ENCODE measurements at places on chromosomes 2 and 18.

DNA sequence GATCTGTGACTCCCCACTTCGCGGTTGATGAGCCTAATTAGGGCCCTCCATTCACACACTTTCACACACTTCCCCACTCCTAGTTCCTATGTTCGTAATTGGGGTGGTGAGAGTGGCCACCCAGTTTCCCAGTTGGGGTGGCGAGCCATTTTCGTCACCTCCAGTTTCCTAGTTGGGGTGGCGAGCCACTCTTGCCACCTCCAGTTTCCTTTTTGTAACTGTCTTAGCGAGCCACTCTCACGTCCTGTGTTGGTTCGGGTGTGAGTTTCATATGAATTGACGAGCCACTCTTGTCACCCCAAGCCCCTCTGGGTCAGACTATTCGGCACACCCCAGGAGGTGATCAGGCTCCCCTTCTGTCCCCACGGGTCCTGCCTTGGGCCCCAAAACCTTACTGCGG lies 14.0 kb downstream of the CYP20A1 start:
- DNase-seq, result no peak

DNA sequence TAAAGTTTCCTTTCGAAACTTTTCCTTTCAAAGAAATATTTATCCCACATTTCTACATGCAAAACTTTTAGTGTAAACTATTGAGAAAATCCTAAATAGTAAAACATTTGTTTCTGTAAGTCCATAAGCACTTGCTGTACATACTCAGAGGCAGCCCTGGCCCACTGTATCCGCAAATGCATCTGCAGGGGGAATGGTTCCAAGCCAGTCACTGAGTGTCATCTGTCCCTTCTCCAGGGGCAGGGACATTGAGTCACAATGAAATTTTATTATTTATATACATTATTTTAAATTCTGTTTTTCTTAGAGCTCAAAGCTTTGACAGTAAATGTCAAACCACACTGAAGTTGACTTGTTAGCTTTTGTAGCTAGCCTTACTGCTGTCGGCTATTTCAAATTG lies 367.2 kb downstream of the MTX2 start:
- DNase-seq, result no peak

DNA sequence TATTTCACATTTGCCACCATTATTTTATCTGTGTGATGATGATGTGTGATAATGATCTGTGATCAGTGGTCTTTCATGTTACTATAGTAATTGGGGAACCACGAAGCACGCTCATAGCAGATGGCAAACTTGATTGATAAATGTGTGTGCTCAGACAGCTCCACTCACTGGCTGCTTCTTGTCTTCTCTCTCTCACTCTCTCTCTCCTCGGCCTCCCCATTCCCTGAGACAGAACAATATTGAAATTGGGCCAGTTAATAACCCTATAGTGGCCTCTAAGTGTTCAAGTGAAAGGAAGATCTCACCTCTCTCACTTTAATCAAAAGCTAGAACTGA lies 60.7 kb upstream of the RAPGEF4 start:
- no peak for DNase-seq

DNA sequence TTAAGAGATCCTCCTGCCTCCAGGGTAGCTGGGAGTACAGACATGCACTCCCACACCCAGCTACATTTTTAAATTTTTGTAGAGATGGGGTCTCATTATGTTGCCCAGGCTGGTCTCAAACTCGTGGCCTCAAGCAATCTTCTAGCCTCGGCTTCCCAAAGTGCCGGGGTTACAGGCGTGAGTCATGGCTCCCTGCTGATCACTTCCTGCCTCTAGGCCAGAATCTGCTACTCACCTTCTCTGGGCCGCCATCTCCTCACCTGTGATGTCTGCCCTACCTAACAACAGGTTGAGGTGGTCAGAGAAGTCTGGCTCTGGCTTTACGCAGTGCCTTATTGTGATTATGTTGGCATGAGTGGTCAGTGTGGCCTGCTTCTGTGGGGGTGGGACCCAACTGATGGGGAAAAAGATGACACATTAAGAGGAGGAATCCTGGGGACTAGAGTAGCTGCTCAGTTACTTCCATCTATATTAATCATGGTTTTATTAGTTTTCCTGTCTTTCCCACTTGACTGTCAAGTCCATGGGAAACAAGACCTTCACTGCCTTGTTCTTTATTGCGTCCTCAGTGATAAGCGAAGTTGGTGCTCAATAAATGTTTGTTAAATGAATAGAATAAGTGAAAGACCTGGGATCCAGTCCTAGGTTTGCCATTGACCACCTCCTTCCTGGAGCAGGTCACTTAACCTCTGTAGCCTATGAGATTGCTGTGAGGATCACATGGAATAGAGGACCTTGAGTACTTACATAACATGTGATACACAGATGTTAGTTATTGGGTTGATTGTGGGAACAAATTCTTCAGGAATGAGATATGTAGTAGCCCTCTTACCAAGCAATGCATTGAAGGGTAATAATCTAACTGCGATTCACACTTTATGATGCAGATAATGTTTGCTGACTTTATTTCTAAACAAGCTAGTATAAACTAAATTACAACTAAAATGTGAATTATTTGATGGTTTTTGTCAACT lies 15.7 kb downstream of the KCTD1 start:
- DNase-seq, result no peak

- DNase-seq, result no peak
Observed at GRCh38 chr18:52190631-52191030, 149.4 kb upstream of the DCC start.

DNA sequence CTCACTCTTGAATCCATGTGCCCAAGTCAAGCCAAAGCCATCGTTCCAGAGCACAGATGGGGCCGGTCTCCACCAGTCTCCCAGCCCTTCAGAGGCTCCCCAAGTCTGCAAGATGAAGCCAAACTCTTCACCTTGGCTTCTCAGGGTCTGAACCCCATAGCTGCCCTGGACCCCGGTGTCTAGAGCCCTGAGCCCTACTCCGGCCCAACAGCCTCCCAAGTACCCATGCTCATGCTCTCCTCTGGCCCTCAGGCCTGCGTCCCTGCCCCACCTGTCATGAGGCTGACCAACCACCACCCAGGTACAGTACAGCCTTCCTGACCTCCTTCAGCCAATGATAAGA lies 46.0 kb downstream of the ZNF516 start:
- DNase-seq, result no peak

- no peak for DNase-seq
Observed at GRCh38 chr2:119222213-119222612, 1.4 kb upstream of the STEAP3 start.

- no peak for DNase-seq
Observed at GRCh38 chr2:47485751-47486300, 82.9 kb downstream of the MSH2 start.

DNA sequence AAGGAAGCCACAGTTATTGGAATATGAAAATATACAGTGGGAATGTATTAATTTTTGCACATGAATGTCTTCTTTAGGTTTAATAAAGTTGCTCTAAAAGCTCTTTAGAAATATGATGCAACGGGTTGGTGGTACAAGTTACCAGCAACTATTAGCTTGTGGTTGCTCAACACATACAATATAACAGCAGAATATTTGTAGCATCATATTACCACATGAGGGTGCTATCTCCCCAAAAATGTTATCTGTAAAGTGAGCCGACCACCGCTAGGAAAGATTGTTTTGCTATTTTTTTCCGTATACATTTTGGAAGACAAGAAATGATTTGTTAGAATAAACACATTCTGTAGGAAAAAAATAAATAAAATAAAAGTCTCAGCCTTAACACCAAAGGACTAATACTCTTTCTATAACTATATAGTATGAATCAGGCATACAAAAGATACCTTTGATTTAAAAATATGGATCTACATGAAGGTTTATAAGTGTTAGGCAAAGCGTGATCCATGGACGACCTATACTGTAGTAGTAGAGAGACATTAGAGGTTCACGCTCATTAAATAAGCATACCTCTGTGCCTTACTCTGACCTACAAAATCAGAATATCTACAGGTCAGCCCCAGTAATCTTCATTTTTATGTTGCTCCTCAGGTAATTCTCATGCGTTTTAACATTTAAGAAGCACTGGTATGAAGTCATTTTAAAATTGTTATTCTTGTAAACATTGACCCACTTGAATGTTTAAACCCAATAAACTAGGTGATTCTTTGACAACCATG lies 1110.6 kb upstream of the ACVR2A start:
- no peak for DNase-seq

- no peak for DNase-seq
Observed at GRCh38 chr18:23856466-23857163, 157.9 kb upstream of the TTC39C start.

- DNase-seq, result no peak
Observed at GRCh38 chr2:174654419-174654941, 56.9 kb upstream of the WIPF1 start.

GRCh38 chr2:129849559-129850160 lies 129.8 kb upstream of the RAB6C start:
- no peak for DNase-seq

- no peak for DNase-seq
Observed at GRCh38 chr2:102099536-102100298, 42.8 kb upstream of the IL1R1 start.

DNA sequence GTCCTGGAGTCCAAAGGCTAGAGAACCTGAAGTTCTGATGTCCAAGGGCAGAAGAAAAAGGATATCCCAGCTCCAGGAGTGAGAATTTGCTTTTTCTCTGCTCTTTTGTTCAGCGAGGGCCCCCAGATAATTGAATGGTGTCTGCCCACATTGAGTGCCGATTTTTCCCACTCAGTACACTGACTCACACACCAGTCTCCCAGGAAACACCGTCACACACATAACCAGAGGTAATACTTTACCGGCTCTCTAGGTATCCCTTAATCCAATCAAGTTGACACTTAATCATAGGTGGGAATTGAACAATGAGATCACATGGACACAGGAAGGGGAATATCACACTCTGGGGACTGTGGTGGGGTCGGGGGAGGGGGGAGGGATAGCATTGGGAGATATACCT lies 161.5 kb downstream of the WDR7 start:
- no peak for DNase-seq

GRCh38 chr2:143640826-143641225 lies 511.6 kb downstream of the ARHGAP15 start:
- DNase-seq, result no peak

DNA sequence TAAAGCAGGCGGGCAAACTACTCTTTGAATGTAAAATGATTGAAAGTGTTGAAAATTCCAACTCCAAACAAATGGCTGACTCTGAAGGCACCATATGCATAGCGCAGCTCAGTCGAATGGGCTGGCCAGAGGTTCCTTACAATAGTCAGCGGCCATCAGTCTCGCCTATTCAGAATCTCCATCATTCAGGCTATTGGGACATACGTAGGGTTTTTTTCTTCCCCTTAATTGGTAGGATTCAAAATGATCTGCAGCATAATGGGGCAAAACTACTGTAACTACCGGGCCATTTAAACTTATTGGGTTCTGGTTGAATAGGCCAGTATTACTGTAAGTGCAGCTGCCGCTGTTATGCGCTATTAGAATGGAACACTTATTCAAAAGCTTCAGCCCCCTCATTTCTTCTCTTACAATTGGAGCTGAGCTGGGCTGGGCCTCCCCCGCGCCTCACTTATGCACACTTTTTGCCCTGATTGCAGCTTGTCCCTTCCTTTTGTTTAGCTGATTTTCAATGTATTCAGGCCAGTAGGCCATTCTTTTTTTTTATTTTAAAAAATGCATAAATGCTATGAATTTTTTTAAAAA lies 40.4 kb downstream of the SLC9A4 start:
- no peak for DNase-seq

- DNase-seq, result no peak
Observed at GRCh38 chr18:36284671-36285295, 12.7 kb upstream of the FHOD3 start.

GRCh38 chr2:231646476-231646875 lies 53.8 kb downstream of the TEX44 start:
- no peak for DNase-seq

GRCh38 chr2:226334981-226335720 lies 464.5 kb downstream of the IRS1 start:
- no peak for DNase-seq

DNA sequence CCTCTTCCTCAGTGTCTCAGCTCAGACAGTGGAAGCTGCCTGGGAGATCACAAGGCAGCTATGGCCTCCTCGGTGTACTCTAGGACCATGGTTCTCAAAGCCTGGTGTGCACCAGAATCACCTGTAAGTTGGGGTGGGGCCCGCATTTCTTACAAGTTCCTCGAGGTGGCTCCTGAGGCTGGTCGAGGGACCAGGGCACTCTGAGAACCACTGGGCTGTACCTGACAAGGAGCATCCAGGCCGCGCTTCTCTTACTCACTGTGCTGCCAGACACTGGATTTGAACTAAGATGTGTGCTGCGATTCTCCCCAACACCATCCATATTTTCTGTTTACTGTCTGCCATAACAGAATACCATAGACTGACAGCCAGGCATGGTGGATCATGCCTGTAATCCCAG lies 59.5 kb downstream of the DIPK1C start:
- DNase-seq, result no peak

- no peak for DNase-seq
Observed at GRCh38 chr2:61775956-61776570, 77.8 kb downstream of the FAM161A start.

DNA sequence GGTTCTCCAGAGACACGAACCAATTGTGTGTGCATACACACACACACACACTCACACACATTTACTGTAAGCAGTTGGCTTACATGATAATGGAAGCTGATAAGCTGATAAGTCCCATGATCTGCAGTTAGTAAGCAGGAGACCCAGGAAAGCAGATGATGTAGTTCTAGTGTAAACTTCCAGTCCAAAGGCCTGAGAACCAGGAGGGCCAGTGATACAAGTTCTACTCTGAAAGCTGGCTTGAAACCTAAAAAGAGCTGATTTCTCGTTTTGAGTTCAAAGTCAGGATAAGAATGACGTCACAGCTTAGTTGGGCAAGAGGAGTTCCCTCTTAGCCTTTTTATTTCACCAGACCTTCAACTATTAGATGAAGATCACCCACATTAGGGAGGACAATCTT lies 558.8 kb upstream of the PIK3C3 start:
- no peak for DNase-seq

GRCh38 chr18:58529714-58530354 lies 99.1 kb downstream of the ALPK2 start:
- peak; percentile 65 for DNase-seq

GRCh38 chr18:50240080-50240563 lies 26.2 kb downstream of the CFAP53 start:
- no peak for DNase-seq

- no peak for DNase-seq
Observed at GRCh38 chr2:228282376-228282775, 100.9 kb upstream of the SPHKAP start.

DNA sequence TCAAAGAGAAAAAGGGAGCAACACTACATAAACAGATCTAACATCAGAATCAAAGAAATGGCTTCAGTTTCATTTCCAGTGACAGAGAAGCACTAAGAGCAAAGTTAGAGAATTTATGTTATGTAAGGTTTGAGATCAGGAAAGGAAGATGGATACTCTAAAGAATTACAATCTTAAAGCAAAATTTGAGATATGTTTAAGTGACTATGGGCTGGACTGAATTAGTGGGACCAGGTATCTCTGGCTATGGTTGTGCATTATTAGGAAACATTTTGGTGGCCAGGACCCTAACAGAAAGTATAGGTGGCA lies 208.2 kb downstream of the CCDC178 start:
- no peak for DNase-seq

GRCh38 chr2:40273734-40274182 lies 178.1 kb downstream of the SLC8A1 start:
- DNase-seq, result no peak

- DNase-seq, result no peak
Observed at GRCh38 chr2:10253596-10254372, 48.9 kb upstream of the HPCAL1 start.

GRCh38 chr2:226782092-226782713 lies 17.4 kb downstream of the IRS1 start:
- DNase-seq, result no peak

- peak; percentile 9 for DNase-seq
Observed at GRCh38 chr2:44267796-44268648, 7.3 kb upstream of the SLC3A1 start.

- DNase-seq, result no peak
Observed at GRCh38 chr18:1505856-1506255, 601.2 kb downstream of the ADCYAP1 start.
